ENCODE measurements at places on chromosomes 5 and 9.

GRCh38 chr9:3936520-3937235, 363.2 kb downstream of the GLIS3 start:
- DNase-seq: no peak

- DNase-seq: no peak
These were observed 32.2 kb downstream of the BHMT start for GRCh38 chr5:79143684-79144379.

GRCh38 chr5:72110394-72111013, 3.2 kb downstream of the MAP1B start:
- DNase-seq: no peak

- DNase-seq: no peak
These were observed 117.4 kb downstream of the WNK2 start for GRCh38 chr9:93301291-93301811.

- DNase-seq: no peak
These were observed 100.1 kb downstream of the PLCXD3 start for GRCh38 chr5:41410307-41410706.

GRCh38 chr9:99505936-99506335, 283.9 kb downstream of the SEC61B start:
- no peak for DNase-seq

DNA sequence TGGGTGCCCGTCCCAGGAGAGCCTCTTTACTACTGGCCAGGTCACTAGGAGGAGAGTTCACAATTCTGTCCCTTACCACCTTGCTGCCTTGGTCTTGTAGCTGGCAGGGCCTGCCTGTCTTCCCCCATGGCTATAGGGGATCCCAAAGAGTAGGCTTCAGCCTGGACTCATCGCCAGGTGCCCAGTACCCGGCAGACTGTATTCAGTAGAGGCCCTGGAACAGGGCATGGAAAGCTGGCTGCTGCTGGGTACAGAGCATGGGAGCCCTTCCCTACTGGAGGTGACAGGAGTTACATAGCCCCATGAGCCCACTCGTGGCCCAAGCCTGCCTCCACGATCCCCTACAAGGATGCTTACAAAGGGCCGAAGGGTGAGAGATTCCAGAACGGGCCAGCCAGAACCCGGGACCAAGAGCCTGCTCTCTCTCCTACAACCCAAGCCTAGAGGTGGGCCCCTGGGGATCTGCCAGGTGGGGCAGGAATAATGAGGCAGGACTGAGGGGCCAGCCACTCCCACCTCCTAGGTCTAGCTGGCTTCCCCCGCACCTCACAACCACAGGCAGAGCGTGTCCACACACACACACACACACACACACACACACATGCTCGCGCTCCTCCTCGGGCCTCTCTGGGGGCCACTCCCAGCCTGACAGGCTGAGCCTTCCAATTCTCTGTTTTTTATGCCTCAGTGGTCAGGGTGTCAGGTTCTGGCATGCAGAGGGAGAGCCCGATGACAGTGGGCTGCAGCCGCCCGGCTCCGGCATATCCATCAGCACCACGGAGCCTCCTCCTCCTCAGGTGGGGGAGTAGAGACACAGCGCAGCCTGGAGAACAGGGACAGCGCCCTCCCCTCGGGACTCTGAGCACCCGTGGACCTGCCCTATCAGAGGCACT, 186.0 kb downstream of the PAX5 start:
- no peak for DNase-seq

GRCh38 chr9:27519466-27520465, 4.3 kb upstream of the IFNK start:
- no peak for DNase-seq

DNA sequence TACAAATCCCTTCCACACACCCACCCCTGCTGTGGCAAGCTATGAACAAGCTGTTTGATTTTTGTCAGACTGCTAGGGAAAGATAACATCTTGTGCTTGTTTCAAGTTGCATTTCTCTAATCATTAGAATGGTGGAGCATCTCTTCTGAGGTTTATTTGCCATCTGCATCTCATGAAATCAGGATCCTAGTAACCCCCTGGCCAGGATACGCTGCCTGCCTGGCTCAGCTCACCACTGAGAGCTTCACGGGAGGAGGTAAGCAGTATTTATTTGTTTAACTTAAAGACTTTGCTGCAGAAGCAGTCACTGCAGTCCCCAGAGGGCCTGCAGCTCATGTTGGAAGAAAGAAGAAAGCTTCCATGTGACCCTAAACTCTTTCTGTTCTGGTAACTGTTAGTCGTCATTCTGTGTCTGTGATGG, 83.3 kb upstream of the CXCL14 start:
- no peak for DNase-seq

- no peak for DNase-seq
These were observed 67.5 kb downstream of the CWC27 start for GRCh38 chr5:64836190-64836755.
